ENCODE measurements at places on chromosomes 6 and 20. TPM values are rescaled to one million over a fixed set of nuclear protein-coding genes. Genes with fewer than 3 reads are reported as not detected.

The RIMS4 gene
- total RNA-seq: 0.11 TPM

The ULBP2 gene
- 0.93 TPM for total RNA-seq

The TTBK1 gene
- 0.27 TPM for total RNA-seq

The HBS1L gene
- 87.1 TPM for total RNA-seq

The NKAPL gene
- total RNA-seq: 4.5 TPM

The NOTCH4 gene
- 23.0 TPM for total RNA-seq

The BCAS4 gene
- total RNA-seq: 2.1 TPM
